Suppressor macrophage treated with lipopolysaccharide for 4 hours (primary cell): ENCODE measurements at places on chromosomes 16 and 17.

DNA sequence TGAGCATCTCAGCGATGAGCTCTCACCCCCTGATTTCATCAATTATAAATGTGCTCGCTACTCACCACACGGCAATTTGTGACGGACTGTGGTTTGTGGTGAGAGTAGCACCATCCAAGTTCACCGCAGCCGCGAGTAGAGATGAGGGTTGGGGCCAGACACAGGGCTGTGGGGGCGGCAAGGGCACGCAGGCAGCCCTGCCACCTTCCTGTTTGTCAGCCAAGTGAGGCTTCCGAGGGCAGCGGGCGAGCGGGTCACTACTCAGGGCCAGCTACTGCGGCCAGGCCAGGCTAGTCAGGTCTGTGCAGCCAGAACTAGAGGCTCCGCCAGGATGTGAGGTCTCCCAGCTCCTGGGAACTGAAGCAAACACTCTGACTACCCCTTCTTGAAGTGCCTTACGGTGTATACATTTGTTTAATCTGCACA is 39.6 kb upstream of the MEOX1 start:
- peak; percentile 68 for DNase-seq

- DNase-seq: no peak
Observed at GRCh38 chr16:68351991-68352431, 41.2 kb downstream of the PRMT7 start.

- DNase-seq: no peak
Observed at GRCh38 chr16:81516478-81517149, 72.0 kb downstream of the CMIP start.

GRCh38 chr16:85574672-85575475 is 38.2 kb upstream of the GSE1 start:
- DNase-seq: no peak

DNA sequence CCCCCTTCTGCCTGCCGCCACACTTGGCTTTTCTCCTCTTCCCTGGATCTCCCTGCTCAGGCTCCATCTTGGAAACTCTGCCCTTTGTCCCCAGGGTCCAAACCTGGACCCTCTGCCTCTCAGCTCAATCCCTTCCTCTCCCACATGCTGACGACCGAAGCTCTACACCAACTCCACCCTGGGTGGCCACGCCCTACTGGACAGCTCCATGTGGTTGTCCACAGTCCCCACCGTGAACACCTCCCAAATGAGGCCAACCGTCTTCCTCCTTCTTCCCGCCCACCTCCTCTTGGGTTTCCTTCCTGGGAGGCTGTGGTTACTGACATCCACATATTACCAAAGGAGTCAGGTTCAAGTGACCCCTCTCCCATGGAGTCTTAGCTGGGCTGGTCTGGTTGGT is 22.6 kb upstream of the MLKL start:
- no peak for DNase-seq

GRCh38 chr17:2459917-2460271 is 51.8 kb downstream of the METTL16 start:
- DNase-seq: no peak

GRCh38 chr16:15507301-15507958 is 73.0 kb downstream of the BMERB1 start:
- no peak for DNase-seq
